ENCODE measurements at places on chromosomes 5 and 9. TPM values are rescaled to one million over a fixed set of nuclear protein-coding genes. Genes with fewer than 3 reads are reported as not detected.

DNA sequence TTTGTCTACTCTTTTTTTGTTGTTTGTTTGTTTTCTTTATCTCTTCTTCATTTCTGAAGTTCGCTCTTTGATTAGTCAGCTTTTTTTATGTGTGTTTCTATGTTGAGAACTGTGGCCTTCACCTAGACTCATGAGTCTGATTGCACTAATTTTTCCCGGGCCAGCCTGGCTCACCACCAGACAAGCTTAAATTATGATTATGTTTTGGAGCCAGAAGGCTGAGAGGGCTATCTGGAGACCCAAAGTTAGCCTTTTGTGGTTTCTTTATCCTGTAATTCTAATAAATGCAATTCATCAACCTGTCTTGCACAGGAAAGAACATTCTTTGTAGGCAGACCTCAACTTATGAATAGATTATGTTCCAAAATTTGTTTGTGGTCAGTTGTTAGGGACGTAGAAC lies 20.8 kb upstream of the ACTBL2 start:
- no peak for DNase-seq

DNA sequence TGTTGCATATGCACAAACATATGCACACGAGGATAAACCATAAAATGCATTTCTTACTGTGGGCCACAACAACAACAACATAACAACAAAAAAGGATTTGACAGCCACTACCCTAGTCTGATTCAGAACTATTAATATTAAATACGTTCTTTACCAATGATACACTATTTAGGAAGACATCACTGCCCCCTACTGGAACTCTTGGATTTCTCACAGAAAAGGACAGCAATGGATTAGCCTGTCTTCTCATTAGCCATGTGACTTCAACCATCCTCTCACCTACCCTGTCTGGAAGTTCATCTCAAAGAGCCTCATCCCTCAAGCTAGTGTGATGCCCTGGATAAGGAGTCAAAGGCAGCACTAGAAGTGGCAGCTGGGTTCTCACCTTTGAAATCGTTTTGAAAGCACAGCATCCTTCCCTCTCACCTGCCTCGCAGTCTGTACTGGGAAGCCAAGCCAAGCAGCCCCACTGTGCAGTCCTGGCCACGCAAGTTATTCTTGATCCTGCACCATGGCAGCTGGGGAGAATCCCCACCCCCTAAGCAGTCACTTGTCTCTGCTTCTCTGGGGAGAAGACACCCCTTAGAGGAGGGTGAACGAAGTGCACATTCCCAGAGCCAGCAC lies 64.6 kb downstream of the SH3TC2 start:
- DNase-seq: no peak

DNA sequence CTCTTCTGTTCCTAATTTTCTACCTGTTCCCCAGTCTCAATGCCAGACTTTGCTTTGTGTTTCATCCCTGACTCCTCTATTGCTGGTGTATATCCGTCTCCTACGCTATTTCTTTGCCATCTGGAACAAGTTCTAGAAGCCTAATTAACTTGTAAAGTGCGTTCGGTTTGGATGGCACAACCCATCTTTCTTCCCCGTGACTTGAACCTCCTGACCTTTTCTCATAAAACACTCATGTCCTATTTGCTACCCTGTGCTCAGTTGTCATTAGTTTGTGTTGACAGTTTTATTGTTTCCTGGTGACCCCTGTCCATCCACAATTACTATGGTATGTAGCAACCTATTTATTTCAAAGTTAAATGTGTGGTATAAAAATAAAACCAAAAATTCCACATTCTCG lies 323.5 kb downstream of the TLE4 start:
- DNase-seq: no peak

DNA sequence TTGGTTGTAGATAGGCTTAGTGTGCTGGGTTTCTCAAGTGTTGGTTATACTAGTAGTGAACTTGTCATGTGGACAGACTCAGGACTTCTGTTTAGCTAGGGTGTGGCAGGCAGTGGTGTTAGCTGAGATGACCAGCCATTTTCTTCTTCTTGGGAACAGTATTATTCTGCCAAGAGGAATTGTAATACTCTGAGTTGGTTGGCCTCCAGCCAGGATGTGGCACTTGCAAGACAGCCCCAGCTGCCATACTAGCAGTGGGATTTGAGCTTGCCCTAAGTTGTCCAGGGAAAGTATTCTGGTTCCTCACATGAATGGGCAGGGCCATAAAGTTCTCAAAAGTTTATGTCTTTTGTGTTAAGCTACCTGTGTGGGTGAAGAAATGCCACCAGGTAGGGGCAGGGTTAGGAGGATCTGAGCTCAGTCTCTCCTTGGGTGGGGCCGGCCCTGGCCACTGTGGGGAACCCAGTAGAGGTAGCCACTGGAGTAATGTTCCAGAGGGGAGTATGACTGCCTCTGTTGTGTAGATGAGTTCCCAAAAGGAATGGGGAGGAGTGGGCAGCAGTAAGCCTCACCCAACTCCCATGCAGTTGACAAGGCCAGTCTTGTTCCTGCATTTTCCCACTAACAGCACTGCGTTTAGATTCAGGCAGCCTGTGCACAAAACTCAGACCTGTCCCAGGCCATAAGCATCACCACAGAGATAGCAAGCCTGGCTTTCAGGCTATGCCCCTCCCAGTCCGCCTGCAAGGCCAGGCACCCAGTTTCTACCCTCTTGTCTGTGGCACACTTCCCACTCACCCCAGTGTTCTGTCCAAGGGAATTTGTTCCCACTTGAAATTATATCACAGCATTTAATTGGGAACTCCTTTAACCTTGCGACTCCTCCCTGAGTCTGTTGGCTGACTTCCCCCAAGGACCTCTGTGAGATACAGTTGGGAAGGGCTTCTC lies 250.7 kb downstream of the ANXA1 start:
- peak; percentile 72 for DNase-seq

The LTC4S gene
- total RNA-seq: 20.3 TPM

- DNase-seq: no peak
Observed at GRCh38 chr9:101591787-101592446, 2.9 kb downstream of the PPP3R2 start.

All from posterior vena cava (tissue), 2 donors.